ENCODE measurements at places on chromosomes 5 and 9. TPM values are rescaled to one million over a fixed set of nuclear protein-coding genes. Genes with fewer than 3 reads are reported as not detected.

The PCDHGB4 gene
- 0.66 TPM for total RNA-seq

The SLC45A2 gene
- not detected for total RNA-seq

The DUSP1 gene
- 254 TPM for total RNA-seq

The FRRS1L gene
- total RNA-seq: 0.37 TPM

The LCN2 gene
- total RNA-seq: 3.3 TPM

The OMD gene
- not detected for total RNA-seq

The PRLR gene
- 0.13 TPM for total RNA-seq

The CSF1R gene
- 0.17 TPM for total RNA-seq

The SPATA31D3 gene
- total RNA-seq: not detected

The OSMR gene
- total RNA-seq: 76.1 TPM

The GIN1 gene
- total RNA-seq: 3.9 TPM

The SLC36A2 gene
- total RNA-seq: not detected

The MPDZ gene
- 12.9 TPM for total RNA-seq

The DND1 gene
- 0.82 TPM for total RNA-seq

The DEPDC1B gene
- total RNA-seq: 19.1 TPM

The SPATA9 gene
- total RNA-seq: 0.09 TPM

The RASEF gene
- total RNA-seq: 8.6 TPM

The PRDM9 gene
- not detected for total RNA-seq

The C9 gene
- not detected for total RNA-seq

The C9orf153 gene
- not detected for total RNA-seq

The SLC6A18 gene
- not detected for total RNA-seq

The TTC23L gene
- total RNA-seq: not detected

The MYO10 gene
- 78.7 TPM for total RNA-seq

The FGD3 gene
- total RNA-seq: 0.17 TPM

The F2RL2 gene
- 5.1 TPM for total RNA-seq

The CCDC187 gene
- not detected for total RNA-seq

The SPINK7 gene
- not detected for total RNA-seq

The C9orf152 gene
- not detected for total RNA-seq

The FREM1 gene
- total RNA-seq: not detected

The PCDHGA7 gene
- 0.78 TPM for total RNA-seq

The WDR31 gene
- total RNA-seq: 1.1 TPM

The FOXI1 gene
- total RNA-seq: not detected

The GFPT2 gene
- 51.8 TPM for total RNA-seq

The SPINK6 gene
- 0.26 TPM for total RNA-seq

The STING1 gene
- total RNA-seq: 1.2 TPM

The SCAI gene
- total RNA-seq: 1.9 TPM

The NDFIP1 gene
- 51.6 TPM for total RNA-seq
